ENCODE measurements at places on chromosomes 13 and 19.
A peak's percentile ranks its signal among the peaks of the same experiment; 100 is the strongest.

- no peak for DNase-seq
These were observed 254.4 kb upstream of the KLF12 start for GRCh38 chr13:74388626-74389025.

DNA sequence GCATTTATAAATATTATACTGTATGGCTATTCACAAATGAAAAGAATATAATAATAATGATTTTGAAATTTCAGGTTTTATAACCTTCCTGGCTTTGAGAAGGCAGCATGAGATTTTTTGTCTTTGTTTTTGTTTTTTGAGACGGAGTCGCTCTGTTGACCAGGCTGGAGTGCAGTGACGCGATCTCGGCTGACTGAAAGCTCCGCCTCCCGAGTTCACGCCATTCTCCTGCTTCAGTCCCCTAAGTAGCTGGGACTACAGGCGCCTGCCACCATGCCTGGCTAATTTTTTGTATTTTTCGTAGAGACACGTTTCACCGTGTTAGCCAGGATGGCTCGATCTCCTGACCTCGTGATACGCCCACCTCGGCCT lies 64.1 kb downstream of the ZNF429 start:
- no peak for DNase-seq

GRCh38 chr19:35090506-35091214 lies 25.0 kb upstream of the FXYD3 start:
- DNase-seq: peak; percentile 41

DNA sequence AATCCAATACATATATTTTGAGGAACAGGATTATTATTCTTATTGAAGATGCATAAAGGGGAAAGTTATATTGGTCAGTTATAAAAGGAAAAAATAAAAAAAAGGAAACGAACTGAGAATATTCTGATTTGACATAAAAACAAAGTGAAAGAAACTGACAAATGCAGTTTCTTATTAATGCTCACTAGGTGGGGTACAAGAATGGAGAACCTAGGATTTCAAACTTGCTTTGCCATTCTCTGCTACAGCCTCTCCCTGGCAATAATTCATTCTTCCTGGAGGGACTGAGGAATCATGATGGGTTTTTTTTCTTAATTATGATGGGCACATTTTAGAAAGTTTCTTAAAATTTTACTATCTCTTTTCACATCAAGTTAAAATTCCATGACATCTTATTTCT lies 154.9 kb downstream of the PCDH9 start:
- DNase-seq: no peak

DNA sequence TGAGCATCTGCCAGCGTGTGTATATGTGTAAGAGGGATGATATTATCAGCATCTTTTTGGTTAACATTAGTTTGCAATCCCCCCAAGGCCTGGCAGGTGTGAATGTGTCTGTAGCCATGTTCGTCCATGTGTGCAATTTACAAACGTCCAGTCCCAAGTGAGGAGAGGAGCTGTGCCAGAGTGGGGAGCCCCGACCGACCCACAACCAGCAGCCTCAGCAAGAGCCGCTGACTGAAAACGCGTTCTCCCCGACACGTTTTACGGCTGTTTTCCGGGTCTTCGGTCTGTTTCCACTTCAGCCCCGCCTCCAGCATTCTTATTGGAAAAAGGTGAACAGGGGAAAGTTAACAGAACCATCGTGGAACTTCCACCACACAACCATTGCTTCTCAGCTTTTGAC lies 119.1 kb upstream of the SOX1 start:
- no peak for DNase-seq

DNA sequence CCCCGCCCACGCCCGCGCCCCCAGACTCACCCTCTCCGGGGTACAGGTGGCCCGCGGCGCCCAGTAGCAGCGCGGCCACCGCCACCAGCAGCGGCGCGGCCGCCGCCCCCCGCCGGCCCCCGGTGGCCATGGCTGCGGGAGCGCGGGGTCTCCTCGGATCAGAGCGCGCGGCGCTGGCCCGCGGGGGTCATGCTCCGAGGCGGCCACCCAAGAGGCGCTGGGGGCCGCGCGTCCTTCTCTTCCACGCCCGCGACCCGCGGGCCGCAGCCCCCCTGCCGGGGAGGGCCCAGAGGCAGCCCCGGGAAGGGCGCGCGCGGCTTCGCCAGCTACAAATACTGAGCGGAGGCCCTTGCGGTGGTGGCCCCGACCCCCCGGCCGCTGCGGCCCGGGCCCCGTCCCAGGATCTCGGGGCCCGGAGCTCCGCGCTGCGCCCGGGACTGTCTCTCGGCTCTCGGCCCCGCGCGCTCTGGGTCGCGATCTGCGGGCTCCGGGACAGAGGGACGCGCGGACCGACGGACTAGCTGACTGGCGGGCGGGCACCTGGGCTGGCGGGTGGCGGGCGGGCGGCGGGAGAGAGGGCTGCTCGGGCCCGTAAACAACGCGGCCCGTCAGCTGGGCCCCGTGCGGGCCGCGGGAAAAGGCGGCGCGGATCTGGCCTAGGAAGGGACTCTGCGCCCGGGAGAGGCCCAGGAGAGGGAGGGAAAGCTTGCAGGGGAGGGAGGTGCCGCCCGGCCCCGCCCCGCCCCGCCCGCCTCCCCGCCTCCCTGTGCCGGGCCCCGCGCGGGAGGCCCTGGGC lies at the start of gene INSR:
Gene INSR, minus strand, starts transcription at position 653 of the 796 bp plus-strand sequence. Its CDS starts 523 bp downstream, at position 130.
- peak; percentile 75 for DNase-seq

DNA sequence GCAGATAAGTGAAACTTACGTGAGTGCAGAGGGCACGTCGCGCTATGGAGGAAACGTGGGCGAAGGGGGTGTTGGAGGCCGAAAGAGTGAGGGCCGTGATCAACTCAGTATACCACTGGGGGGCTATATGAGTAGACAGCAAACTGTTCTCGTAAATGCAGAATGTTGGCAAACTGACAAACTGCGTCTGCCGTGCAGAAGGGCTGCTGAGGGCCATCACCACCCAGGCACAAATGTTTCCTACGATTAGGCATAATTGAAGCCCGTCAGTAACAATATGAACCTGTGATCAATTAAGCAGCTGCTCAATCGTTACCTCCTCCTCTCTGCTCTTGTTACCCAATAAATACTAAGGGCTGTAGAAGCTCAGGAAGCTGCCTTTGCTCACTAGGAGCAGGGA lies 17.3 kb upstream of the MADCAM1 start:
- no peak for DNase-seq

- DNase-seq: no peak
These were observed 161.1 kb downstream of the SHISA2 start for GRCh38 chr13:25890671-25891212.

DNA sequence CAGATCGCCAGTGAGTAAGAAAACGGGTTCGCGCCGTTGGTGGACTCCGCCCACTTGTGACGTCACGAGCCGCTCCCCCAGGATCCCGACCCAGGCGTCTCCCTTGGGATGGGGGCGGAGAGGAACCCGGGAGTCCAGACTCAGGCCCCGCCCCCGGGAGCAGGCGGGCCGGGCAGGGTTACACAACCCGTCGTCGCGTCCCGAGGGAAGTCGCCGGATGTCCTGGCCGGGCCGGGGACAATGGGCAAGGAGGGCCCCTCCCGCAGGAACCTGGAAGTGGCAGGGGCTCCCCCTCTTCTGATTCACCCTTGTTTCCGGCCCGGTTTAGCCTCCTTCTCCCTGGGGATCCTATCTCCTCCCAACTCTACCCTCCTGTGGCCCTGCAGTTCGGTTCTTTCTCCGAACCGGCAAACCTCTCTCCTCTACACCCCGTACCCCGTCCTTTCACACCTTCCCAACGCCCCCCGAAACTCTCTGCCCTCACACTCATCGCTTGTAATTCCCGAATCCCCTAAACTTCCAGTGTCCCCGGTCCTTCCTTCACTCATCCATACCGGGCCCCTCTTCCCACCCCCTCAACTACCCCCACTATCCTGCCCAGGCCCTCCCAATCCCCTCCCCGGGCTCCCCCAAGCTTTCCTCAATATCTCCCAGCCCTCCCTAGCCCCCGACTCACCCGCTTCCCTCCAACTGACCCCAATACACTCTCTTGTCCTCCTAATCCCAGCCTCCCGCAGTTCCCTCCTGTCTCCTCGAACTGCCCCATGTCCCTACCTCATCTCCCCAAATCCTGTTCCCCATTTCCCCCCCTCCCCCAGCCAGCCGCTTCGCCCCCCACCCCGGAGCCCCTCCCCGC lies 20.0 kb upstream of the ERCC1 start:
- peak; percentile 76 for DNase-seq

GRCh38 chr19:41352609-41353465 lies 885 bp downstream of the TGFB1 start:
- DNase-seq: peak; percentile 13

- no peak for DNase-seq
These were observed 49.7 kb upstream of the MAP3K10 start for GRCh38 chr19:40141551-40141950.

DNA sequence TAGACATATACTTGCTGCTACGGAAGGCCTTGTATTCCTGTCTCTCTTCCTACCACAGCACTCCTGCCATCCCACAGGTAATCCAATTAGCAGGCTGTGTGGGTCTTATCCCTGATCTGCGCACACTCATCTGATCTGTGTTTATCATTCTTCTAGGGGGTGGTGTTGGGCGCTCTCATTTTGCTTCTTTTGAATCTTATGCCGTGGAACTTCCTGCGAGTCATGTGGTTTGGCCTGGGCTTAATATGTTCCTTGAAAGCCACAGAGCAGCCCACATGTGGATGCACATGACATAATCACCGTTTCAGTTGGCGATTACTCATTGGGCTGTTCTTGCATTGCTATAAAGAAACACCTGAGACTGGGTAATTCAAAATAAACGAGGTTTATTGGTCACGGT lies 7.5 kb downstream of the RASA3 start:
- no peak for DNase-seq

DNA sequence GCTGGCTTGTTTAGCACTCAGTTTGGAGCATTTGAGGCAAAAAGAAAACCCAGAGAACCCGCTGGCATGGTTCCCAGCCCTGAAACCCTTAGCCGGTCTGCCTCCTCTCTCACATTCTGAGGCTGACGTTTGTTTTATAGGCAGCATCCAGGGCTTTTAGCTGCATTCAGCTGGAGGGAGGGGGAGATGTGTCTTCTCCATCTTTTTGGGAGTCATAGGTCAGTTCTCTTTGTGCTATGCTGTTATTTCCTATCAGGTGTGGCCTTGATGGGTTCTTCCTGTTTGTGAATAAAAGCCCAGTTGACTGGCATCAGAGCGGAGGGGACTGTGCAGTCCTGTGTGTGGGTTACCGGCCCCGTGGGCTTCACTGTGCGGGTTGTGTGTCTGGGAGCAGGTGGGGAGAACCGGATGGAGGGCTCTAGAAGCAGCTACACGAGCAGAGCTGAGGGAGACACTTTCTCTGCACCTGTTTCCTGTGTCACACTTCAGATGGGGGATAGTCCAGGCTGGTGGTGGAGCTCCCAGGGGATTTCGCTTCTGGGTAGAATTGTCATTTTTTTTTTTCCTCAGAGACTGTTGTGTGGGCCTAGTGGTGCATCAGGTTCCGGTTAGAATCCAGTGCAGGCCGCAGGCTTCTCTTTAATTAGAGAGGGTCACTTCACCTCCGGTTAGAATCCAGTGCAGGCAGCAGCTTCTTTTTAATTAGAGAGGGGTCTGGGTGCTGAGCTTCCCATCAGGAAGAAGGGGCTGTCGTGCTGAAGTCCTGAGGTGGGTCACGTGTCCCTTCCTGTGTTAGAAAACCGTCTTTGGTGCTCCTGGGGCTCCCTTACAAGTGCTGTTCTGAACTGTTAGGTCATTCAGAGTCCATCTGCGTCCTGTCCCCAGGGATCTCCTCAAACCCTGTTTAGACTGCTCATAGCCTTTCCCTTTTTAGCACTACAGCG lies 69.6 kb downstream of the ARHGEF7 start:
- no peak for DNase-seq

DNA sequence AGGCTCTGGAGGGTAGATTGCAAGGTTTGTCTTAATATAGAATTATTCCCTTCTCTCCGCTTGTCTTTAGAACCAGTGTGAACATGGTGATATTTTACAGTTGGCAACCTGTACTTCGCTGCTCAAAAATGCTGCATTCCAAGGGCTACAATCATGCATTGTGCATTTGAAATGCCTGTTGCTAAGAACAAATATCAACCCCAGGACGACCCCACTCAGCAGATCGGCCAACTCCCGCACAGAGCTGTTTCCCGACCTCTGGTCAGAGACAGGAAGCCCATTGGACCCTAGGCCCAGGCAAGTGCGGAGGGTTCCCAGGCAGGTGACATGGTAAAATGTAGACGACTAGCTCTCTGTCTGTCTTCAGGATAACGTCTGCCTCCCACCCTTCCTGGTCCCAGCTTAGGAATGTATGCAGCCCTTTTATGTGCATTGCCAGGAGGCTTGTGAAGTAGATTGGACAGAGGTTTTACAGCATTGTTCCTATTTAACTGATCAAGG lies 263.5 kb downstream of the FOXO1 start:
- no peak for DNase-seq

DNA sequence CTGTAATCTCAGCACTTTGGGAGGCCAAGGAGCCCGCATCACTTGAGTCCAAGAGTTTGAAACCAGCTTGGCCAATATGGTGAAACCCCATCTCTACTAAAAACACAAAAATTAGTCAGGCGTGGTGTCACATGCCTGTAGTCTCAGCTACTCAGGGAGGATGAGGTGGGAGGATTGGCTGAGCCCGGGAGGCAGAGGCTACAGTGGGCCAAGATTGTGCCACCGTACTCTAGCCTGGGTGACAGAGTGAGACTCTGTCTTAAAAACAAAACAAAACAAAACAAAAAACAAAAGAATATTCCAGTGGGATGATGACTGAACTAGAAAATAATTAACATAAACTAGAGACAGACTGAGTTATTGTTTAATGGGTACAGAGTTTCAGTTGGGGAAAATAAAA lies 81.7 kb upstream of the ABCC4 start:
- no peak for DNase-seq

DNA sequence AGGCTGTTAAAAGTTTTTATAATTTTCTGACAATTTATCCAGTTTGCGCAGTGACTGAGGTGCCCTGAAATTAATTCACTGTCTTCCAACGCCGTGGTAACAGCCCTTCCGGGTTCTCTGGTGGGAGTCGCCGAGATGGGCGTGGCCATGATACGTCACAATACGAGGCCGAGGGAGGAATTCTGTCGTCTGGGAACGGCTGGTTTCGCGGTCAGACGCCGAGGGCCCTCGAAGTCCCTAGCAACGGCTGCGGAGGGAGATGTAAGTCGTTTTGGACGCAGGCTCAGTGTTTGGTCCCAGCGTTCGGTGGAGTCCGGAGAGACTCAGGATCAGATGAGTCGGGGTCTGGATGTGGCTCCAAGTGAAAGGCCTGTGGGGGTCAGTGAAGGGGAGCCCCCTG lies 21.7 kb downstream of the ZNF613 start:
- DNase-seq: no peak

DNA sequence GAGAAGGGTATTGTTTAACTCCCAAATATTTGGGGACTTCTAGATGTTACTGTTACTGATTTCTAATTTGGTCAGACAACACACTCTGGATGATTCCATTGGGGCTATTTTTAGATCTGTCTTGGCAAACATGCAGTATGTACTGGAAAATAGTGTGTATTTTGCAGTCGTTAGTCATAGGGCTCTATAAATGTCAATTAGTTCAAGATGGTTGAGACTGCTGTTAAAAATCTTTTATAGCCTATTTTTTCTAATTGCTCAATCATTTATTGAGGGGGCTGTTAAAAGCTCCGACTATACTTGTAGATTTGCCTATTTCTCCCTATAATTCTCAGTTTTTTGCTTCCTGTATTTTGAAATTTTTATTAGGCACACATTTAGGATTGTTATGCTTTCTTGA lies 31.4 kb downstream of the PPP5C start:
- no peak for DNase-seq
